ENCODE measurements at places on chromosomes 7 and 10.
A peak's percentile ranks its signal among the peaks of the same experiment; 100 is the strongest.

DNA sequence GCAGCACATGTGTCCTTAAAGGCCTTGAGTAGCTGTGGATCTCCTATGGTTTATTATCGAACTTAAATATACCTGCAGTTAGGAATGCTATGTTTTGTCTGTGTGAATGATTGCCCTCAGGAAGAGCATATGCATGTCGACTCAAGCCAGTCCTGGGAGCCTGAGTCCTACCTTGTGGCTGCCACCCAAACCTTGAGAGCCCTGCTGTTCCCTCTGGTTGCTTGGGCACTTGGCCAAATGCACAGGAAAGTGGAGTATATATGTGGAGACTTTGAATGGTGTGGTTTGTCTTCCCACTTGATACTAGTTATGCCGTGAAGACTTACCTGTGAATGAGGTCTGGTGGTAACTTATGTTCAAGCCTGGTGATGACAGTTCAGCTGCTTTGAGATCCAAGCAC, 409.8 kb downstream of the LRMDA start:
- DNase-seq: no peak

- DNase-seq: no peak
These were observed 34.6 kb downstream of the VTI1A start for GRCh38 chr10:112481602-112482001.

DNA sequence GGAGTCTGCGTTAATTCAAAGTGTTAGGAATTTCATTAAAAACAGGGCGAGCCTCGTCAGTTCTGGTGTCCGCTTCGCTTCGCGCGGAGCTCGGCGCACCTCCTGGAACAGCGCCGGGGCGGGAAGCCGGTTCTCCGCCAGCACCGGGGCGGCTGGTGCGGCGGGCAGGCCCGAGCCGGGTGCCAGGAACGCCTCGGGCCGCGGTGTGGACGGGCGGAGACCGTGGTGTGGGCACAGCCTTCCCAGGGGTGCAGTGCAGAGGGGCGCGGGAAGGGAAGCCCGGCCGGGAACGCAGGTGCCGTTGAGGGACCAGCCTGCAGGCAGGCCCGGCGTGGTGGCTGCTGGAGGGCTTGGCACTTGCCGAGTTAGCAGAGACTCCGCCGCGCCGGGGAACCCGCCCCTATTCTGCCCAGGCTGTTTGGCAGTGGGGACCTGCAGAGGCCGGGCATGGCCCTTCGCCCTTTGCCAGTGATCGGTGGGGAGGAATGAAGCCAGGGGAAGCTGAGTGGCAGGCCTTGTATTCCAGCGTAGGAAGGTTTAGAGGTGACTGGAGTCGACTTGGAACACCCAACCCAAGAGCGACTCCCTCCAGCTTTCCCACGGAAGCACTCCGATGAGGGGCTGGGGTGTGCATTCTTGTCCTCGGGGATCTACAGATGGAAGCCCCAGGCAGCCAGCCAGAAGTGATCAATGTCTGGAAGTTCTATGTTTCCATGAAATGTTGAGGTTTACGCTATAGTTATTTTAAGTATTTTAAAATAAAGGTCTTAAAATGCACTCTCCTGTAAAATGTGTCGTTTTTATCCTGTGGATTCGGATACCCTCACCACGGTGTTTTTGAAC, 945 bp upstream of the RHEB start:
- no peak for DNase-seq

DNA sequence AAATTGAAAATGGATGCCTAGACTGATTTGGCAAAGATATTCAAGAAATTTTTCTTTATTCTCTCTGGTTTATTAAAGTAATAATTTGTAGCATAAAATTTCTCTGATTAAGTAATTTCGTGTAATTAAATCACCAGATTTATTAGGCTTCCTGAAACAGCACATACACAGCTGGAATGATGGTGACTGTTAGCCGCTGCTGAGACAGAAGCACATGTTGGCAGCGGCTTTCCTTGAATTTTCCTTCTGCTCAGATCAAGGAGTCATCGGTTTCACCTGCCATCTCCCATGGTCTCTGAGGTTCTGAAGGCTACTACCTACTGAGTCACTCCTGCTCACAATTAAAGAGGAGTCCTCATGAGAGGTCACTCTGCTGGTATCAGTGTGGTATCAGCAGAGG, 101.5 kb downstream of the GFRA1 start:
- DNase-seq: no peak

DNA sequence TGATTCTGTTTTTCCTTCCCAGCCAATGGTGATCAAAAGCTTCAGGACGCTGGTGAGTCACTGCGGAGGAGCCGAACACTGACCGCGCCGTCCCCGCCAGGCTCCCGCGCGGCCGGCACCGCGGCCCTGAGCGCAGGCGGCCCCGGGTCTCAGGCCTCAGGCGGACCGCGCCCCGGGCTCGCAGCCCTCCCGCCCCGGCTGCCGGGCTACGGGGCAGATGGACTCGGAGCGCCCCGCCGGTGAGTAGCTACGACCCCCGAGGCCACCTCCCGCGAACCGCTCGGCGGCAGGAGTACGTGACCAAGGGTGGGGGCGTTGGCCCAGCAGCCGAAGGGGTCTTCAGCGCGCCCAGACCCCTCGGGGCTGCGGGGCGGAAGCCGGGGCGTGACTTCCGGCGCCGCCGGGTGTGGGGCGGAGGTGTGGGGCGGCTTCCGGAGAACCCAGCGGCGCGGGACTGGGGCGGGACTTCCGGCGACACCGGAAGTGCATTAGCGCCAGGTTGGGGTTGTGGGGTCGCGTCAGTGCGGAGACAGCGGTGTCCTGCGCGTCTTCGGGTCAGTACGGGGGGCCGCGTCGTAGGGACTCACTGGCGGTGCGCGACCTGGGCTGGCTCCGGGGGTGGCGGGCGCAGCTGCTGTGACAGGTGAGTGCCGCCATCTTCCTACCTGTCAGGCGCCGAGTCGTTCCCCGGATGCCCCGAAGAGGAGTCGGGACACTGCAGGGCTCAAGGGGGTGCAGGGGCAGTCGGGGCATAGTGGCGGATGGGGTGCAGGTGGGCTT, at the start of gene WDR37:
WDR37 (plus strand) TSS at position 60 of the 780 bp plus-strand sequence. CDS start 15,771 bp downstream, outside the sequence.
- peak; percentile 85 for DNase-seq

DNA sequence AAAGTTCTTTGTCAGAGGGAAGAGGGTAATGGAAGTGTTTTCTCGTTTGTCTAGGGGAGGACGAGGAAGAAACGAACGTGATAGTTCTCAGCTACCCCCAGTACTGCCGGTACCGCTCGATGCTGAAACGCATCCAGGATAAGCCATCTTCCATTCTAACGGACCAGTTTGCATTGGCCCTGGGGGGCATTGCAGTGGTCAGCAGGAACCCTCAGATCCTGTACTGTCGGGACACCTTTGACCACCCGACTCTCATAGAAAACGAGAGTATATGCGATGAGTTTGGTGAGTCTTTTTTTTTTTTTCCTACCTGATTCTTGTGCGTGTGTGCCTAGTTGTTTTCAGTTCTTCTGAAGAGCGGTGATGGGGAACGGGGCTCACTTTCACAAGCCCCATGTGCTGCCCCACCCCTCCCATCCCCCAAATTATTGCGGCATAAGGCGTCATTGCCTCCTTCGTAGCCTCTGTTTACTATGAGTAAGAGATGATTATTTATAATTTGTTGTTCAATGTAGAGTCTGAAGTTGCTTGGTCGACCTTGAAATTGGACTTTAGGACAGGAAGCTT, 98.6 kb downstream of the ARID5B start:
- no peak for DNase-seq

GRCh38 chr10:83801983-83802382, 337.3 kb upstream of the GHITM start:
- no peak for DNase-seq

DNA sequence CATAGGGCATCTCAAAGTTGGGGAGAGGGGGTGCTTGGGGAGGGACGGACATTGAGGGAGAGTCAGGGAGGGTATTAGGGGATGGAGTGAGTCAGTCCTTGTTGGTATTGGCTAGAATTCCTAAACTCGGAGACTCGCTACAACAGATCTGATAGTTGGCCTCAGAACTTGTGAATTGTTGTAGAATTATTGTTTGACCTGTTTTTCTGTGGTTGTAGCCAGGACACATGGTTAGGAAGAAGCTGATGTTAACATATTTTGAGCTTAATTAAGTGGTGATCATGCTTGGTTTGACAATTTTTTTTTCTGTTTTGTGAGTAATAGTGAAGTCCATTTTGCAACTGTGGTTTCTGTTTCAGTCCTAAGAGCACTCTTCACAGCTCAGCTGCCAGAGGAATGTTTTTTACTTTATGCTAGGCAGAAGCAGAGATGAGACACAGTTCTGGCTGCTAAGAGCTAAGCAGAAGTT, 1190.3 kb upstream of the C7orf33 start:
- no peak for DNase-seq

GRCh38 chr7:494259-494687, 25.4 kb downstream of the PDGFA start:
- peak; percentile 73 for DNase-seq

GRCh38 chr7:132251327-132251659, 325.0 kb downstream of the PLXNA4 start:
- DNase-seq: peak; percentile 4
